ENCODE measurements at places on chromosomes 1 and 21.

- DNase-seq = no peak
Measured at GRCh38 chr1:184810735-184811343, 56.2 kb upstream of the EDEM3 start.

DNA sequence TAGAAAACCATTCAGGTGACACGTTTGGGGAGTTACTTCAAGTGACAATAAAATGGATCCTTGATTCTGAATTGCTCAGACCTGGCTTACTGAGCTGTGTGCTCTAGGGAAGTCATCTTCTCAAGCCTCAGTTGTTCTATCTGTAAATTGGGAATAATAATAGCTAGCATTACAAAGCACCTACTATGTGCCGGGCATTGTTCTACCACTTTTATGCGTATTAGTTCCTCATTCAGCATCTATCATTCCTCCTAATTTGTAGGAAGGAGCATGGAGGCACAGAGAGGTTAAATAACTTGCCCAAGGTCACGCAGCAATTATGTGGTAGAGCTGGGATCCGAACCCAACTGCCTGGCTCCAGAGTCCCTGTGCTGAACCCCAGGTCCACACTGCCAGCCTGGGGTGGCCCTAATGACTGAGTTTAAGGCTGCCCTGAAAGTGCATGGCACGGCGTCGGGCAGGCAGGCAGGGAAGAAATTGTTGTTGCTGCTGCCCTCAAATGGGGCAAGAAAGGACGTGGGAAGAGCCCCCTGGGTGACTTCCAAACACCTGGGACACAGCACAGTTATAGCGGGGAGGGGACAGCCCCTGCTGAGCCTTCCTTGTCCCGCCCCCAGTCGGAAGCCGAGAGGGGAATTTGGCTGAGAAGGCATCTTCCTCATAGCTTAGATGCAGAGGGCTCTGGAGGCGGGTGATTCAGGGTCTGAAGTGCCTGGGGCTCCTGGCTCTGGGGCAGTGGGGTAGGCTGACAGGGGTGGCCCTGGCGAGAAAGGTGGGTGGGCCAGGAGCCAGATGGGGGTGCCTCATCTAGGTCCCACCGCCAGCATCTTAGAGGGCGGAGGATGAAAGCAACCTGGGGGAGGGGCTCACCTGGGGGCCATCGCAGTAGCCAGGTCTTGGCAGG is 86.5 kb upstream of the IFFO2 start:
- no peak for DNase-seq

DNA sequence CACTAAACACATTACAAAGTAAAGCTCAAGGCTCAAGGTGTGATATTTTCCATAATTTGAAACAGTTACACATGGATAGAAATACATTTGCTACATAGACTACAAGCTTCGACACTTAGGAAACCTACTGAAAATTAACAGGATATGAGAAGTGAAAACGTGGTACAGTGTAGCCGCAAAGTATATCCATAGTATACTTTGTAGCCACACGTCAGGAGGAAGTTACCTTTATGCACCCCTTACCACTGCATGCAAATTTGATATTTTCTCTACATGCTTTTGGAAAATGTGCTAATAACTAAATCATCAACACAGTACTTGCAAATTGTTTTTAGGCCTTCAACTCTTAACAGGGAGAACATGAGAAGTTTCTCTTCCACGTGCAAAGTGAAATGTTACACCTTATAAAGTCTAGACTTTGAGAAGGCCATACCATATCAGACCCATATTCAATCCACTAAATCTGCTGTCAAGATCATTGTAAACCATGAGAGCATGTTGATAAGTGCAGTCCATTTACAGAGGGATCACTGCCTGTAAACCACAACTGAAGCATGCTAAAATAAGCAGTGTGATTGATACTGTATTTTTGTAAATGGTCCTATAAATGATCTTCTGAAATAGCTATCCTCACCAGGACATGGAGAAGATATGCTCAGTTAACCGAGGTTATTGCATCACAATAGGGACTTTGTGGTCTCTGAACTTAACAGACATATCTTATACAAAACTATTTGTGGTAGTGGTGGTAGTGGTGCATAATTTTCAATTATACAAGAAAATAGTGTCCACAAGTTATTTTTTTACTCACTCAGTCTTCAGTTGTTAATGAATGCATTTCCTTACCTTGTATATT is 64.7 kb downstream of the VAV3 start:
- no peak for DNase-seq

DNA sequence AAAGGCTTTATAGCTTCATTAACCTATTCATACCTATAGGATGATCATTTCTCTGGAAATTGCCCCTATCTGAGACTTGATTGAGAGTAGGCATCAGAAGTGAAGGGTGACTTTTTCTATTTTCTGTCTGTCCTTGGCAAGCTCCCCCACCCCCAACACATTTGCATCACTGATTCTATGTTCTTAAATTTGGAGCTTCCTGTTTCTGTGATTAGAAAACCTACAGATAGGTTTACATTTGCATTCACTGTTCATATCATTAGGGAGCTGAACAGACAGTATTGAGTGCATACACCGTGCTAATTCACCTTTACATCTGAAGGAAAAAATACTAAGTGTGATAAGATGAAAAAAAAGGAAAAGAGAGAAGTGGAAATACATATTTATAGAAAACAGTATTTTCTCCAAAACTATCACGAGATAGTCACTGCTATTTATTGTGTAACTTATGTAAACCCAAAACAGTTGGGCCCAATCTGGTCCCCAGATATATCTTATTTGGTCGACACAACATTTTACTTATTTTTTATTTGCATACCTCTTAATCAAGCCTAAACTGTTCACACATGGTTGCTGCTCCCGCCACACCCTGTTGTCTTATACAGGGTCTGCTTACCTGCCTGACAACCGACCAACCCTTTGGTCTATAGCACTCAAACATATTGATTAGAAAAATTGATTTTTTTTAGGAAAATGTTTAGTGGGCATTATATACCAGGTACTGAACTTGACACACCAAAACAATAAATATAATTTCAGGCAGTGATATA is 218.8 kb downstream of the NTNG1 start:
- no peak for DNase-seq

GRCh38 chr1:200749090-200749489 is 10.4 kb downstream of the CAMSAP2 start:
- DNase-seq = no peak

GRCh38 chr21:45581322-45581712 is 39.1 kb upstream of the SLC19A1 start:
- DNase-seq = no peak

GRCh38 chr1:1344655-1345361 is 4.4 kb downstream of the DVL1 start:
- DNase-seq = peak; percentile 33

- no peak for DNase-seq
Measured at GRCh38 chr1:195141294-195141693, 1466.9 kb downstream of the KCNT2 start.

DNA sequence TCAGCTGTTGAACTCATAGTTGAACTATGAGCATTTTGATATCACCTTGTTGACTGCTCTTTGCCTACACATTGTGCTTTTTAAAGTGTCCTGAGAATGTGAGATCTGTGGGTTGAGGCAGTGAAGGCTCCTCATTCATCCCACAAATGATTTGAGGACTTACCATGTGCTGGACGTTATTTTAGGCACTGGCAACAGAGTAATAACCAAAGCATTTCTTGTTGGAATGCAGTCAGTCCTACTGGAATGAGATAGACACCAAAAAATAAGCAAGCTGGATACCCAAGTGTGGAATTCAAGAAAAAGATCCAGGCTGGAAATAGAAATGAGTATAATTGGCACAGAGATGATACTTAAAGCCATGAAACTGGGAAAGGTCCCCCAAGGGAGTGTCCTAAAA is 73.4 kb downstream of the ZP4 start:
- DNase-seq = no peak

GRCh38 chr1:41739061-41739955 is 179.4 kb downstream of the HIVEP3 start:
- DNase-seq = peak; percentile 73

- DNase-seq = no peak
Measured at GRCh38 chr1:55055084-55055882, 15.9 kb downstream of the PCSK9 start.

- no peak for DNase-seq
Measured at GRCh38 chr1:234467821-234468220, 11.2 kb downstream of the TARBP1 start.

DNA sequence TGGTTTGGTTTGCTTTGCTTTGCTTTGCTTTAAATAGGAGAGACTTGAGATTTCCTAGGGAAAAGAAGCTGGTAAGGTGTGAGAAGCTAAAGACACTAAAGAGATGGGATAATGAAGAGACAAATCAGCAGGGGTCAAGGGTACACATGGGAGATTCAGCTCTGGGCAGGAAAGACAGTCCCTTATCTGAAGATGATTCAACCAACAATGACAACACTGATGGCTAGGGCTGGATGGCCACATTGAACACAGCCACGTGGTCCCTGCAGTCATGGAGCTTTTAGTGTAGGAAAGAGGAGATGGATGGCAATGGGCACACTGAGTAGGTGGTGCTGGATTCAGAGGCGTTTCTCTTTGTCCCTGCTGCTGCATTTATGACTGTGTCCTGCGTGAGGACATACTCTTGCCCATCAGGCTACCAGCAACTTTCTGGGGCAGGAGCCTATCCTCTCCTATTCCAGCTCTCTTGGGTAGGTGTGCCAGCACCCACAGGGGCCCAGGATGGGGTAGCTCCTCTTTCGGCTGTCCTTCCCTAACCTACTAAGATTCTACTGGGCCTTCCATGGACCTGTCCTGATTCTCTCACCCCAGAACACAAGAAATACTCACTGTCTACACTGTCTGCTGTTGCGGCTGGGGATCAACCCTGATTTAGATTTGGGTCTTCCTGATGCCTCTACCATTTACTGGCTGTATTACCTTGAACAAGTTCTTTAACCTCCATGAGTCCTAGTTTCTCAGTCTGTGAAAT is 1.4 kb upstream of the SHISA4 start:
- no peak for DNase-seq

DNA sequence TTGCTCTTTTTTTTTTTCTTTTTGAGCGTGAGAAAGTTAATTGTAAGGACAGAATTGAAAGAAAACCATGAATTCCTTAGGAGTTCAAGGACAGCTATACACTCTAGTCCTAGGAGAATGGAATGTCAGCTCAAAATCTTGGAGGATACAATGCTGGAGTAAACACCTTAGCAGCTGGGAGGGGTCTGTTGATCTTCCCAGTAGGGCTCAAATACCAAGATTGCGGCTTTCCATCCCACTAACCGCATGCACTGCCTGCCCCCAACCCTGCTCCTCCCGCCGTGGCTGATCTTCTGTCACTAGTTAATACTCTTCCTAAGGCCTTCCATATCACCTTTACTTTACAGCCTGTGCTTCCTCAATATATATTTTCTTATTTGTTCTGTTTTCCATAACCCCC is 2.6 kb upstream of the PDC start:
- no peak for DNase-seq

DNA sequence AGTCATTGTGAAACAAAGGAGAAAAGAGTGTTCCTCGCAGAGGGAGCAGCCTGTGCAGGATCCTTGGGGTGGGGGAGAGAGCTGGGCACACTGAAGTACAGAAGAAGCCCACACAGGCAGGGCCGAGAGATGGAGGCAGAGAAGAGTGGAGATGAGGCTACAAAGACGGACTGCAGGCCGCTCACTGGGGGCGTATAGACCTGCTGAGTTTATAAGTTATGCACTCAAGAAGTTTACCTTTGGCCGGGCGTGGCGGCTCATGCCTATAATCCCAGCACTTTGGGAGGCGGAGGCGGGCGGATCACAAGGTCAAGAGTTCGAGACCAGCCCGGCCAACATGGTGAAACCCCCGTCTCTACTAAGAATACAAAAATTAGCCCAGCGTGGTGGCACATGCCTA is 7.6 kb upstream of the SLAMF9 start:
- no peak for DNase-seq

DNA sequence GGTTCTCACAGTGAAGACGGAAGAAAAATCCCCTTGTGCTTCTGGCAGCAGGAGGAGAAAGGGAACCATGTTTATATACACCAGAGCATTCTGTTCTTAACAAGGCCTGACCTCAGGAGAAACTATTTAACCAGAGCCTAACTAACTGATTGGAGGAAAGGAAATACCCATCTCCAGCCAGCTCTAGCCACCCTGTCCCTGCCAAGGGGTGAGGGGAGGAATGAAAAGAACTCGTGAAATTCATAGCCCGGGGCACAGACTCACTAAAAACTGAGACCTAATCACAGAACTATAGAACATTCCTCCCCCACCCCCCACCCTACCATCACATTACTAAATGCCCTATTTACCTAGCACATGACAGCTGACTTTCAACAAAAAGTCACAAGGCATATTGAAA is 65.0 kb downstream of the KCNH1 start:
- DNase-seq = no peak

- no peak for DNase-seq
Measured at GRCh38 chr1:156004843-156005584, 15.7 kb downstream of the SSR2 start.

DNA sequence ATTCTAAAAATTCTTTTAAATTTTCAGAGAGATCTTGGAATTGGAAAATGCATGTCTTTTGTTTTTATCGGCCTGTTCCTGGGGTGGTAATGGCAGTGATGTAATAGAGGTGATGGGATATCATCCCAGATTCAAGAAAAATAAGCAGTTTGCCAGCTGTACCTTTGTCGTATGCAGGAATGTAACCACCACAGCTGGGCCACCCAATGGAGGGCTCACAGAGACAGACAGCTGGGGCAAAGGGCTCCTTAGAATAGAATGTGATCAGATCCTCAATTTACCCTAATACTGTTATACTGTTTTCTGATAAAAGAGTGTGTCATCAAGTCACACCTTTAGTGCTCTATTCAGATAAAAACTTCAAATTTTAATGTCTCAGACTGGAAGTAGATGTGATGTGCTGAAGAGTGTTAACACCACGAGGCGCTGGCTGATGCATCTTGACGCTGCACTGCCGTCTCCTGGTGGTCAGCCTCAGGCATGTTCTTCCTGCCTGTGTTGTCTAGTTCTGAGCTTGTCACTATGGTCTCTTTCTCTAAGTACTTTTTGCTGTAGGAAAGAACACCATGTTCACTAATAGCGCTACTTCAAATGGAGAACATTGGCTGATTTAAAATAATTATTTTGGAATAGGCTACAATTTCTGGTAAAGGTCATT is 78.8 kb downstream of the C1orf21 start:
- DNase-seq = no peak

- no peak for DNase-seq
Measured at GRCh38 chr1:87305151-87305550, 23.5 kb upstream of the LMO4 start.

GRCh38 chr1:84062496-84062895 is 63.6 kb upstream of the TTLL7 start:
- no peak for DNase-seq

DNA sequence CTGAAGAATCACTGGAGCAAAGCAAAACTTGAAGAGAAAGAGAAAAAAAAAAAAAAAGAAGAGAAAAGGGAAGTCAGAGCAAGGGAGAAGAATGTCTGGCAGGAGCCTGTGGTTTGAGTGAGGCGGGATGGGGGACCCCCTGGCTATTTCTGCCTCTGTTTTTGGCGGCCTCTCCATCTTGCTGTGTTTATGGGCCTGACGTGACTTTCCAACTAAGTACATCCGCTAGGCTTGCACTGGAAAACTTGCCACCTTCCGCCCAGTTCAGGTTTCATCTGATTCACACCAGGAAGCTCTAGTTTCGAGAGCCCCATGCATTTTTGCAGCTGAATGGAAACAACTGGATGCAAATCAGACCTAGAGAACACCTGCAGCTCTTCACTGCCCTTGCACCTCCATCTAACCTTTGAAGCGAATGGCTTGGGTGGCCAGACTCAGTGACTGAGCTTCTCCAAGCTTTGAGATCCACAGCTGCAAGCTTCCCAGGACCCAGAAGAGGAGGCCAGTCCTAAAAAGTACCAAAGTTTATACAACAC is 28.0 kb downstream of the TBX15 start:
- no peak for DNase-seq

GRCh38 chr1:16215882-16216753 is 3.7 kb upstream of the ARHGEF19 start:
- no peak for DNase-seq

Measured in stimulated activated CD4-positive, alpha-beta T cell treated with anti-CD3 and anti-CD28 coated beads, Interleukin-1b, Interleukin-23, amount 100 ng/mL, for 4 hours (primary cell).